ENCODE measurements at places on chromosomes 3 and 15.

DNA sequence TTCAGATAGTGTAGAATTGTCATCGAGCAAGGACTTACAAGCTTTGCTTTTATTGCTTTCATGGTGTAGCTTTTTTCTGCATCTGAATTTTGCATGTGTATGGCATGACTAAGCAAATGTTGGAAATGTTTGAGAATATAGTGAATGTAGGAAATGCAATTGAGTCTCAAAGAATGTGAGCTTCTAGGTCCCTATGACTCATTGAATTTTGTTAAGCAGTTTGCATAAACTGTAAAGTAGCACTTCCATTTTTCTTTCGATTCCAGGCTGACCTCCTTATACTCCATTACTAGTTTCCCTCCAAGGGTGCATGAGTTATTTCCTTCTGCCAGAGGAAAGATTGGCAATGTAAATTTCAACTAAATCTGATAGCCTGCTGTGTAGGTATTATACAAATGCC lies 619.2 kb downstream of the DIPK2A start:
- DNase-seq = no peak

DNA sequence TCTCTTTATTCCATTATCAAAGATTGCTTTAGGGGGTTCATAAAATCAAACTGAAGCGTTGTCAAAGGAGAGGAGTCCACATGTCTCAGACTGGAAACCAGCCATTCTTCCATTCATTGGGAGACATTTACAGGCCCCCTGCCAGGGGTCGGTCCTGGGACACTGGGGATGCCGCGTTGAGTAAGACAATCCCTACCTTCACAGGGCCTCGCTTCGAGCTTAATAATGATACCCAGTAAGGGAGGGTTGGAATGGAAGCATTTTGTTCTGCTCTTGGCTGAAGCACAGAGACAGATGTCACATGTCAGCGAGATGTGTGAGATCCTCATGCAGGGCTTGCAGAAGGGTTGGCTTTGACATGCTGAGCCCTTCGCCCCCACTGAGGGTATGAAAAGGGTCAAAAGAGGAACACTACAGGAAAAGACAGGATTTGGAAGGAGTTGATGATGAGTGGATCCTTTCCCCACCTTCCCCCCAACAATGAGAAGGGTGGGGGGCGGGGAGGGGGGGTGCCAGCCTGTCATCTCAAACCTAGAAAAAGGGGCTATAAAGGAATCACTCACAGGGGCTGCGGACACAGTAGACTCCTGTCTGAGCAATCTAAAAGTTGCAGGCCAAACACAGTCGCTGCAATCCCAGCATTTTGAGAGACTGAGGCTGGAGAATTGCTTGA lies 25.6 kb upstream of the ARL8B start:
- no peak for DNase-seq

- no peak for DNase-seq
Measured at GRCh38 chr3:47347217-47347801, 33.5 kb upstream of the PTPN23 start.

DNA sequence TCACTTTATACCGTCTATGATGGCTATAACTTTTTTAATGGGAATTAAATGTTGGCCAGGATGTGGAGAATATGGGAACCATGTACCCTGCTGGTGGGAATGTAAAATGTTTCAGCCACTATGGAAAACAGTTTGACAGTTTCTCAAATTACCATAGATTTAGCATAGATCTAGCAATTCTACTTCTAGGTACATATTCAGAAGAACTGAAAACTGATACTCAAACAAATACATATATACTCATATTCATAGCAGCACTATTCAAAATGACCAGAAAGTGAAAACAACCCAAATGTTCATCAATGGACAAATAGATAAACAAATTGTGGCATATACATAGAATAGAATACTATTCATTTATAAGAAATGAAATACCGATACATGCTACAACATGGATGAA lies 539.4 kb downstream of the IGSF11 start:
- no peak for DNase-seq

DNA sequence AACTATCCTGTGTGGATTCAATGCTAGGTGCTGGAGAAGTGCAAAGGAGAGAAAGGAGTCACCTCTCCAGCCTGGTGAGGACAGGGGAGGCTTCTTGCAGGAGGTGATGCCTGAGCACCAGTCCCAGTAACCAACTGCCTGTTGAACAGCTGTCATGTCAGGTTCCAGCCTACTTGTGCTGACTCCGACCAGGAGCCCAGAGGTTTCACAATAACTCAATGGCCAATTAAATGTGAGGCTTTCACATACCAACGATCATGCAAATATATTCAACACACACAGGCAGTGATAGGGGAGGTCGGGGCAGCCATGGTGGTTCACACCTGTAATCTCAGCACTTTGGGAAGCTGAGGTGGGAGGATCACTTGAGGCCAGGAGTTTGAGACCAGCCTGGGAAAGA lies 7.7 kb downstream of the SORD start:
- no peak for DNase-seq

DNA sequence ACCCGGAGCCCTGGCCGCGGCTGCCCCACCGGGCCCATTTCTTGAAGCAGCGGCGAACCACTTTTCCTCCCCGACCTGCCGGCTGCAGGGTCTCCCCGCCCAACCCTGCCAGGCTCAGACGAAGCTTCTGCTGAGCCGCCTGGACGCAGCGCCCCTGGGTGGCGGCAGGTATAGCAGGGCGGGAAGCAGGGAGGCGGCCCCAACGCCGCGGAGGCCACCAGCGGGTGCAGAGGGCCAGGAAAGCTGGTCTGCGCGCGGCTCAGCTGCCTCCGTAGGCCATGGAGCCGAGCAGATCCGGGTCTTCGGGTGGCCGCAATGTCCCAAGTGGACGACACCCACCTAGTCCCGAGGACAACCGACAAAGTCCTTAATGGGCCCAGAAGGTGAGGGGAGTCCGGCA lies 21.9 kb upstream of the SRPRB start:
- DNase-seq = no peak

DNA sequence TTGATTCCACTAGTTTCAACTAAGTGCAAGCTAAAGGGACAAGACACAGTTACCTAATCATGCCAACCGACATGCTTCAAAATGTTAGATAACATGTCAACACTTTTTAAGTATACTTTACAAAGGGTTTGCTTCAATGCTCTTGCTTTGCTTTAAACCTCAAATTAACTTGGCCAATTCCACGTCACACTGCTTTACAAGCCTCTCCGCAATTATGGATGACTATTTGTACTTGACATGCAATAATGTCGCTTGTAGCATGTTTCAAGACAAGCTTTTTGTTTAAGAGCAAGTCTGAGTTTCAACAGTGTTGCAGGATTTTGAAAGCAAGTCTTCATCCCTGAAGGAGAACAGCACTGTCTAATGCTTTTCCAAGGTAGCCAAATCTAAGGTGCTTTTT lies 86.9 kb downstream of the CNTN3 start:
- no peak for DNase-seq

DNA sequence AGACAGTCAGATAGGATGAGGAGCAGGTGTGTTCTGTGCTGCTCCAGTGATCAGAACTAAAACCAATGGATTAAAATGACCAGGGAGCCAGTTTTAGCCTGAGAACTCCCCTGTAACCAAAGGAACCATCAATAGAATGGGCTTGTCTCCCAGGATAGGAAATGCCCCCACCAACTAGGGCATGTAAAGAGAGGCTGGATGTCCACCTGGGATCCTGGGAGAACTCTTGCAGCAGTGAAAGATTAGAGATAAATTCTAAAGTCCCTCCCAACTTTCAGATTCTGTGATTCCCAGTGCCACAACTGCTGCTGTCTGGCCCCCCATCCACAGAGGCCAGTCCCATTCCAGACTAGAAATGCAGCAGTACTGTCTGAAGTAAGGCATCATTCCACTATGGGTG lies 33.8 kb downstream of the HDC start:
- DNase-seq = no peak

GRCh38 chr3:148131990-148132638 lies 565.6 kb upstream of the AGTR1 start:
- no peak for DNase-seq

- no peak for DNase-seq
Measured at GRCh38 chr3:151553888-151554287, 93.0 kb upstream of the IGSF10 start.

- no peak for DNase-seq
Measured at GRCh38 chr3:156892701-156893100, 66.5 kb downstream of the LEKR1 start.

- peak; percentile 20 for DNase-seq
Measured at GRCh38 chr3:56855856-56856512, 54.2 kb upstream of the ARHGEF3 start.

DNA sequence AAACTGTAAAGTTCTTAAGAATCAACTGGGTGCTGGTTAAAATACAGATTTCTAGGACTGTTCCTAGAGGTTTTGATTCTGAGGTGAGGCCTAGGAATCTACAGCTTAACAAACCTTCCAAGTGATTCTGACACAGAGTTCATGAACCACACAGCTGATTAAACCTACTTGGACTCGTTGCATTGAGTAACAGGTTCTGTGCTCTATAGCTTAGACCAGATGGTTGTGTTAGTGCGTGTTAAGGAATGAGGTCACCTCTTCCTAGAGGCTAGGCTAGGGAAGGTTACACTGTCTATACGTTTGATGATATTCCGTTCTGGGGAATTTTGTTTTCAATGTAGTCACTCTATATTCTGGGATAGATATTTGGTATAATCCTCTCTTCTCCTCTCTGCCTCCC lies 21.9 kb downstream of the EID1 start:
- DNase-seq = no peak

DNA sequence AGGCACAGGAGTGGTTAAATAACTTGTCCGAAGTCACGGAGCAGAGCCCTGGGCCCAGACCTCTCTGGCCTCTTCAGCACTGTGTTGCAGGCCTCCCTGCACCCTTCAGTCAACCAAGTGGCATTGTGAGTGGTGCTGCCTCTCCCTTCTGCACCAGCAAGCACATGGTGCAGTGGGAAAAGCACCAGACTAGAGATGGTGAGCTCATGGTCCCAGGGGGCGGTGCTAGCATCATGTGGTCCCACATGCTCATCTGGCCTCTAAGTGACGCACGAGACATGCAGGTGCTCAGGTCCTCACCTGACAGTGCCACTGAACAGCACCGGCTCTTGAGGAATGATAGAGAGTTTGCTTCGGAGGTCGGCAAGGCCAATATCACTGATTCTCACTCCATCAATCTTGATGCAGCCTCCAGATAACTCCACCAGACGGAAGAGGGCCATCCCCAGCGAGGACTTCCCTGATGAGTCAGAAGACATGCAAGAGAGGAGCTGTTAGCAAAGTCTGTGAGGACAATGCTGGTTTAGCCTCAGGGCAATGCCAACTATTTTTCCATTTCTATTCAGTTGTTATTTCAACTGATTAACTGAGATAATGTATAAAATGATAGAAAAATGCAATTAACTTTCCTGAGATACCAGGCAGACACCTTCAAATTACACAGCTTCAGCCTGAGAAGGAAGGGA lies 53.1 kb upstream of the PARL start:
- no peak for DNase-seq

GRCh38 chr3:160038862-160039562 lies 50.4 kb downstream of the IL12A start:
- no peak for DNase-seq

DNA sequence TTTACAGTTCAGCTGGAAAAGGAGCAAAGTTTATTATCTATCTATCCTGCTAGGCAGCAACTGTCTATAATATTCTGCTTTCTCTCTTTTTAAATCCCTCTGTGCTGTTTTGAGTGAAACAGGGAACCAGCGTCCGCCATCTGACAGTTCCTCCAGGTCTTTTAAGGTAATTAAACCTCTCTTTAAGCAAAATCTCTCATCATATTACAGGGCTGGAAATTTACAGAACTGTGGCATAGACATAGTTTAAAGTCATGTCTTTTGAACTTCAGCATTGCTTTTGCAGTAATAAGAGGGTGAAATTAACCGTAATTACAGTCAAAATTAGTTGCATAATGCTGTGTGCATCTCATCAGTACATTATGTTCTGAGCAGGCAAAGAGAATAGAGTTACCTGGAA lies 263.4 kb upstream of the KCNMB2 start:
- no peak for DNase-seq

GRCh38 chr3:30477149-30477921 lies 129.1 kb upstream of the TGFBR2 start:
- DNase-seq = no peak

DNA sequence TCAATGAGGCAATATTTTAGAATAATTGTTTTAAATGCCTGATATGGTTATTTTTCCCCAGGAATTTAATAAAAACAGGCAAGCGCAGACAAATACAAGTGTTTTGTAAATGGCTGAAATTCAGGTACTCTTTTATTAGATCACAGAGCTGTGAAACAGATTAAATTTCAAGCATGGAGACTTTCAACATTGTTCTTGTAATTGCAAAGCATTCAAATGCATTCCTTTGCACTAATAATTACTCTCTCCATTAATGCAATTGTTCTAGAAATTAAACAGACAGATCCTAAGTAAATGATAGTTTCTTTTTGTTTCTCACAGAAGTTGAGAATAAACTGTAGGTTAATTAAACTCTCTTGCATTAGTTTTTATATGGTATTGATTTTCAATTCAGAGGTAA lies 42.4 kb upstream of the TGFBR2 start:
- no peak for DNase-seq

DNA sequence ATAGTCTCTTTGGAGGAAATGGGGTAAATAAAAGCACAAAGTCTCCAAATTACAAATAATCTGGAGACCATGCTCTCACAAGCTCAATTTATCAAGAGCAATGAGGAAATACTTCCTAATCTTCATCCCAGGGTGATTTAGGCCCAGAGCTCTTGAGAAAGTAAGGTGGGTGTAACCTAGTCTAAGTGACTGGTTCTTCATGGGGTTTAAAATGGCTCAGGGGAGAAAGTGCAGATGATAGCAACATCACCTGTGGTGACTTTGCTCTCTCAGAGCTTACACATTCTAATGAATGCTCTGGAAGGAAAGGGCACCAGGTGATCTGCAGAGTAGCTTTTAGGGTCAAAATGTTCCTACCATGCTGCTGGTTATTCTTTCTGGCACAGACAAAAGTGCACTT lies 118.4 kb upstream of the TP63 start:
- DNase-seq = no peak

DNA sequence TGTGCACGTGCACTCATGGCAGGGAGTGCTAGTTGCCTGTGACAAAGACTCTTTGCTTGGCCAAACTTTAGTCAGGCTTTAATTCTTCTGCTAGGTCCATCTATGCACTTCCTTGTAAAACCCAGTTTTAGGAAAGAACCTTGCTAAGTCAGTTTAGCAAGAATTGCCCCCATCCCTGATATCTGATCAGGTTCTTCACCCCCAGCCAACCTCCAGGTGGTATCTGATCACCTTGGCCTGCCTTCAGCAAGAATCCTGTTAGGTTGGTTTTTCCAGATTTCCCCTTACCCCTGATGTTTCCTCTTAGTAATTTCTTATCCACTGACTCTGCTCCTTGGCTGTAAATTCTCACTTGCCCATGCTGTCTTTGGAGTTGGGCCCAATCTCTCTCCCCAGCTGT lies 8.4 kb downstream of the HSPBAP1 start:
- DNase-seq = no peak

- no peak for DNase-seq
Measured at GRCh38 chr3:21618695-21619094, 132.3 kb downstream of the ZNF385D start.

- no peak for DNase-seq
Measured at GRCh38 chr3:77096966-77097890, 57.3 kb downstream of the ROBO2 start.

Data from NT2/D1 (cell line).